NCI-H524 treated with DMSO at 0.1 percent for 48 hours (cell line): ENCODE measurements at places on chromosomes 2 and 18.

- no peak for DNase-seq
Observed at GRCh38 chr2:118689456-118689855, 158.0 kb downstream of the EN1 start.

GRCh38 chr2:109124982-109125592, 3.9 kb upstream of the SH3RF3 start:
- DNase-seq = no peak

- DNase-seq = no peak
Observed at GRCh38 chr2:190447766-190448165, 39.6 kb downstream of the MFSD6 start.

GRCh38 chr18:23819001-23819400, 129.7 kb downstream of the LAMA3 start:
- no peak for DNase-seq

GRCh38 chr2:129726216-129726615, 253.2 kb upstream of the RAB6C start:
- no peak for DNase-seq

DNA sequence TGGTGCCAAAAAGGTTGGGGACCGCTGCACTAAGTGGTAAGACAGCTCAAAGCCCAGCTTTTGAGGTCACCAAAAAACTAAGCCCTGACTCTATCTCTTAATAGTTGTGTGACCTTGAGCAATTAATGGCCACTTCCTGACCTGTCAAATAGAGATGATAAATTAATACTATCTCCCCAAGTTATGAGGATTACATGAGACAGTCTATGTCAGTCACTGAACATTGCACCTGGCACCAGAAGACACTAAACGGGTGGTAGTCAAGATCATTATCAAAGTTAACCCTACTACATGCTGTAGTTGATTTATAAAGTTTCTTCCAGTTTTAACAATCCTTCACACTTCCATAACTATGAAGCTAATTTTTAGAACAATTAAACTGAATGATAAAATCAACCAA, 36.5 kb downstream of the STPG4 start:
- DNase-seq = no peak

- no peak for DNase-seq
Observed at GRCh38 chr2:241036397-241036963, 38.1 kb downstream of the SNED1 start.

DNA sequence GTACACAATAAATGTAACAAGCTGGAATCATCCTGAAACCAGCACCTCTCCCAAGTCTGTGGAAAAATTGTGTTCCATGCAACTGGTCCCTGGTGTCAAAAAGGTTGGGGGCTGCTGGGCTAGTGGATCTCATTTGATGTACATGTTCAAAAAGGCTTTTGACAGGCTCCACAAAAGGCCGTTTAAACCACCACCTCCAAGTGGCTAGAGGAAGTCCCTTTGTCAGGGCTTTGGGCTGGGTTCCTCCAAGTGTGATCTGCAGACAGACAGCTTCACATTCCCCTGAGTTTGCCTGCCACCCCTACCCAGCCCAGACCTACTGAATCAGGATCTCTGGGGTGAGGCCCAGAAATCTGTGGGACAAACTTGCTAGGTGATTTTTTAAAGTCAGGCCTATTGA, 84.7 kb downstream of the TGFA start:
- no peak for DNase-seq

- DNase-seq = no peak
Observed at GRCh38 chr2:228876276-228876675, 394.8 kb downstream of the PID1 start.

- DNase-seq = no peak
Observed at GRCh38 chr2:102114290-102114721, 28.2 kb upstream of the IL1R1 start.

DNA sequence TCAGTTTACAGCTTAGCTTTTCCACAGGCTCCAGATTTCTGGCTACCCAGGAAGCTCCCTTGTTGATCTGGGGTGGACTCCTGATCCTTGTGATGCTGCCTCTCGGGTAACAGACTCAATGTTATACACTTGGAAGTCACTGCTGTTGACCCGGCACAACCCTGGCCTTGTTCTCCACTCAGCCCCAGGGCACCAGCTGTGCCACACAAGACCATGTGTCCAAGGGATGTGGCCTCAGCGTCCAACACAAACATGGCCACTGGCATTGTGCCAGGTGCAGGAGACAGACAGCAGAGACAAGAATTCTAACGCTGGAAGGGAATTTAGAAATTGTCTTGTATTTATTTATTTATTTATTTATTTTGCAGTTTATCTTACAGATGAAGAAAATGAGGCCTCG, 39.0 kb upstream of the PPP4R1 start:
- DNase-seq = no peak

DNA sequence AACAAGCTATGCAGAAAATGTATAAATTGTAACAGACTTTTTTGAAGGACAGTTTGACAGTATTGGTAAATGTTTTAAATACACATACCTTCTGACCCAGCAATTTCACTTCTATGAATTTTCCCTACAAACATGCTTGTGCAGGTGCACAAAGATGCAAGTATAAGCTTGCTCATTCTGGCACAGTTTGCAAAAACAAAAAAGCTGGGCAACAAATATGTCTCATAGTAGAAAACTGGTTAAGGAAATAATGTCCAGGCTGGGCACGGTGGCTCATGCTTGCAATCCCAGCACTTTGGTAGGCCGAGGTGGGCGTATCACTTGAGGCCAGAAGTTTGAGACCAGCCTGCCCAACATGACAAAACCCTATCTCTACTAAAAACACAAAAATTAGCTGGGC, 96.9 kb upstream of the NEDD4L start:
- DNase-seq = no peak

GRCh38 chr2:125185691-125186270, 1160.7 kb downstream of the CNTNAP5 start:
- DNase-seq = no peak

GRCh38 chr2:179861416-179862067, at the start of gene ZNF385B:
Gene ZNF385B (minus strand): TSS chr2:179861612.
- DNase-seq = no peak

DNA sequence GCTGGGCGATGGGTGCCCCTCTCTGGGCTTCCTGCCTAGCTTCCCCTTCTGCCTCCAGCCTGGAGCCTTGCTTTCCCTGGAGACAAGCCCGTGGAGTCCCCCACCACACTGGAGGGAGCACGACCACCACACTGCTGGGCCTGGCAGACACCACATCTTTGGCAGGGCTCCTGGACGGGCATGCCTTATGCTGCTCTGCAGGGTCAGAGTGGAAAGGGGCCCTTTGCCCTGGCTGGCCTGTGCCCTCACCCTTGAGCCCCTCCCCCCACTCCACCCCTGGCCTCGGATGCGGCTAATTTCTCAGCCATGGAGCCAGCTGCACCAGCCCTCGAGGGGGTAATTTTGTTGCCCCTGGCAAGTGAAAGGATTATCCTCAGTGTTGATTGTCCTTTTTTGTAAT, 194.5 kb downstream of the LOXHD1 start:
- DNase-seq = peak; percentile 24

DNA sequence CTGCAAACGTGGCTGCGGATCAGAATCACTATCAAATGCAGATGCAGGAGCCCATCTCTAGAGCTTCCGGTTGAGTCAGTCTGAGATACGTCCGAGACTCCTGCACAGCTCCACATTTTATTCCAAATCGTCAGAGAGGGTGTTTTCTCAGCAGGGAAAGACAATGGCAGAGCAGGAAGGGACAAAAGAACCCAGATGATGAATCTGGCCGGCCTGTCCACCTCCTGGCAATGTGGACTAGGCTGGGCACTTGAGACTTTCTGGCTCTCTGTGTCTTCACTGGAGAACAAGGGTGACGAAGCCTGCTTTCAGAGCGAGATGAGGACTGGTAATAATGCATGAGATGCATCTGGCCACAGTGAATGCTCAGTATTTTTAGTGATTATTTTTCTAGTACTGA, 255.9 kb upstream of the MYT1L start:
- peak; percentile 57 for DNase-seq

GRCh38 chr2:239313776-239314175, 87.0 kb downstream of the HDAC4 start:
- no peak for DNase-seq

DNA sequence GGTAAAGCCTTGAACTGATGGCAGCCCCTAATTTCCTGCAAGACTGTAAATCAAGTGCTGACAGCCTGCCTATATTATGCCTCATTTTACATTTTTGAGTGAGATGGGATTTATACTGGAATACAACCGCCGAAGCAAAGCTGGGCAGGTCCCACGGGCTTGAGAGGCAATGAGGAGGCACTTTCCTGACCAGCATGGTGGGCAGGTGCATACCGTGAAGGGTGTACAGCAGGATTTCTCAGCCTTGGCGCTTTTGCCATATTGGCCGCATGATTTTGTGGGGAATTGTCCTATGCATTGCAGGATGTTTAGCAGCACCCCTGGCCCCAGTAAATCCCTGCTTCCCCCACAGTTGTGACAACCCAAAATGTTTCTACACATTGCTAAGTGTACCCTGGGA, 22.8 kb downstream of the CEP68 start:
- no peak for DNase-seq

DNA sequence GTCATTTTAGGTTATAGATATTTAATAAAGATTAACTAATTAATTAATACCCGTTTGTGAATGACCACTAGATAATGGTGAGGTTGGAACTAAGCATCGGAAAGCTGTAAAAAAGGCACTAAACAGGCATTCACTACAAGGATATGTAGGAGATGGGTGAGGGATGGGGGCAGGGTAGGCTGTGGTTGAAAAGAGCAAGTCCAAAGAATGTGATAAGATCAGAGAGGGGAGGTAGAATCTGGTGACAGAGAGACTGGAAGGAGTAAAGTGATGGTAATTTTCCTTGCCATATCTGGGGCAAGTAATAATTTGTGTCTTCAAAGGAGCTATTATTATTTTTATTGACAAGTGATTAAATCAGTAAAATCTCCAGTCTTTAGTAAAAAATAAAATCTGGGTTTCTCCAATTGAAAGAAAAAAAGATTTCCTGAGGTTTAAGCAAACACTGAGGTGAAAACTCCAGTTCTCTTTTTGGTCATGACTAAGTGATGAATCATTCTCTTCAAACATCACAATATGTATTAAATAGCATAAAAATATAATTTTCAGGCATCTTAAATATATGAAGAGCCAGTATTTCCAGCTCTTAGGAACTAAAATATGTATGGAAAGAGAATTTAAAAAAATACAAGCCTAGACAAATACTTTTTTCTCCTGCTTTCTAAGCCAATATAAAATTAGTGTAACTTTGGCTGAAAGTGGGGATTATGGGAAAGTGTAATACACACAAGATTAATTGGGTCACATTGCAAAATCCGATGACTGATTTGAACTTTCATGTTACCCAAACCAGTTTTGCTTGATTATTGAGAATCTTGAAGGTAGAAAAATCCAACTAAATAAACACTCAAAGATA, 259.1 kb upstream of the RBMS1 start:
- DNase-seq = no peak

DNA sequence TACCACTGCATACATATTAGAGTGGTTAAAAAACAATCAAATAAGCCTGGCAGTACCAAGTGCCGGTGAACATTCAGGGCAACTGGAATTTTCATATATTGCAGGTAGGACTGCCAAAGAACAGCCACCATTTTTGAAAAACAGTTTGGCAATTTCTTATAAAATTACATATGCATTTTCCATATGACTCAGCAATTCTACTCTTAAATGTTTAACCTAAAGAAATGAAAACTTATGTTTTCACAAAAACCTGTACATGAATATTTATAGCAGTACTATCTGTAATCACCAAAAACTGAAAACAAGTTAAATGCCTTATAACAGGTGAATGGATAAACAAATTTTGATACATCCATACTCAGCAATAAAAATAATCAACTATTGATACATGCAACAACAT, 39.9 kb downstream of the CTAGE1 start:
- DNase-seq = no peak

DNA sequence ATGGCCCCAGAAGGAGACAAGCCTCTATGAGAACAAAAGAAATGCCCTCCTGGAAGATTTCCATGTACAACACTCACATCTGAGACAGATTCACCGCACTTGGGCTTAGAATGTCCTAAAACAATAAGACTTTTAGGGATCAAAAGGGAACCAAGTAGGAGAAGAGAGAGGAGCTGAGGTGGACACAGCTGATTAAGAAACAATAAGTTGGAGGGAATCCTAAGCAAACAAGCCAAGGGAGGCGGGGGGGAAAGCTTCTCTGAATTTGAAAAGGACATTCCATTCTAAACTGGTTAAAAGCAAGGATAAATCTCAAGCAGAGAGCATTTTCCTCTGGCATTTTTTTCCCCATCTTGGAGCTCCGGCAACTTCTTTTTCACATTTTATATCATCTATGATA, 9.9 kb downstream of the ACVR1 start:
- no peak for DNase-seq

- no peak for DNase-seq
Observed at GRCh38 chr2:98455494-98455976, 10.9 kb downstream of the INPP4A start.

- no peak for DNase-seq
Observed at GRCh38 chr18:48308027-48308635, 101.1 kb downstream of the ZBTB7C start.

GRCh38 chr2:207202645-207203044, 36.9 kb upstream of the KLF7 start:
- DNase-seq = no peak
